NCI-H1417 treated with DMSO at 0.1 percent for 48 hours (cell line): ENCODE measurements at places on chromosomes 16 and 17.

DNA sequence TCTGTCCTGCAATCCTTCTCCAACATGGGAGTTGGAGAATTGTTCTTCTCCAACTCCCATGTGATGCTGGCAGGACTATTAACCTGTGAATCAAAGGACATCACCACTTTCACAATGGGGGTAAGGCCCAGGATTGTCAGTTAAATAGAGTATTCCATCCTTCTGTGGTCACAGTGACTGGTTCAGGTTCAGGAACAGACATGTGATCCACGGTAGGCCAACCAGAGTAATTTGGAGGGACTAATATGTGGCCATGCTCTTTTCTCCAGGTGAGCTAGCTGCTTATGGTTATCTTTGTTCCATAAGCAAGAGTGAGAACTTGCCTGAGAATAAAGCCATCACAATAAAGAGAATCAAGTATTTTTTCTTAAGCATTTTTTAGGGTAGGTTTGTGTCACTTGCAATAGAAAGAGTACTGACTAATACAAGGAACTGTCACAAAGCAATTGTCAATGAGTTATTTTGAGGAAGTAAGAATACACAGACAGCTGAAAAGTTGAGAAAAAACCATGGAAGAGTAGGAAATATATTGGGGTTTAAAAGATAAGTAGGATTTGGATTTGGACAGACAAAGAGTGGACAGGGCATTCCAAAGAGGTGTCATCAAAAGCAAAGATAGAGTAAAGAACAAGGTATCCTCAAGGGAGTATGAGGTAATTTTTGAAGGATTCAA is 63.4 kb downstream of the BRIP1 start:
- no peak for DNase-seq

- no peak for DNase-seq
Measured at GRCh38 chr17:28956112-28956511, 4.8 kb upstream of the PHF12 start.

DNA sequence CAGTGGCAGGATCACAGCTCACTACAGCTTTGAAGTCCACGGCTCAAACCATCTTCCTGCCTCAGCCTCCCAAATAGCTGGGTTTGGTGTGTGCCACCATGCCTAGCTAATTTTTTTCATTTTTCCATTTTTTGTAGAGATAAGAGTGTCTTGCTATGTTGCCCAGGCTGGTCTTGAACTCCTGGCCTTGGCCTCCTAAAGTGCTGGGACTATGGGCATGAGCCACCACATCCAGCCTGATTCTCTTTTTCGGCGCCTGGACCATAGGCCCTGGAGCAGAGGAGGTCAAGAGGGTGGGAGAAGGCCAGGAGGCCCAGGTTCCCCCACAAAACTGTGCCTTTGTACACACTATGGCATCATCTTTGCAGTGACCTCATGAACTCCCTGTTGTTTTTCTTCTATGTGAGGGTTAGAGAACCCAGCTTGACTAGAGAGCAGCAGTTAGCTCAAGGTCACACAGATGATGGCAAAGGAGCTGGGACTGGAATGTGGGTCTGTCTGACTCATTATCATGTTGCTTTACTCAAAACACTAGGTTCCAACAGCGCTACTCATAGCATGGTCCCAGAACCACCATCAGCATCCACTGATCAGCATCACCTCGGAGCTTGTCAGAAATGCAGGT is 16.3 kb downstream of the SCN4A start:
- DNase-seq = no peak

DNA sequence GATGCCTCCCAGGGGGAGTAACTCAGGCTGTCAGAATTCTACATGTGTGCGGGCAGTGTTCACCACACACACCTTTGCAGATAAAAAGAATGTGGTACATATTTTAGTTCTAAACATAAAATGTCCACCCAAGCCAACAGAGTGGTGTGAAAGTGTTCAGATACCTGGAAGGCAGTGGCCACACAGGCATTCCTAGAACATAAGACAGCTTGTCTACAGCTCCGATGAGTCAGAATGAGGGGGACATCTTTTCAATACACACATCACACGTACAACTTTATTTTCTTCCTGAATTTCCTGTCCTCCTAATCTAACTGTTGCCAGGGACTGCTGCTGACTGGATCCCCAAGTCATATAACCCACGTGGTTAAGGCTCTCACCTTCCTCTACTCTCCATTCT is 142.3 kb downstream of the ZFHX3 start:
- no peak for DNase-seq

DNA sequence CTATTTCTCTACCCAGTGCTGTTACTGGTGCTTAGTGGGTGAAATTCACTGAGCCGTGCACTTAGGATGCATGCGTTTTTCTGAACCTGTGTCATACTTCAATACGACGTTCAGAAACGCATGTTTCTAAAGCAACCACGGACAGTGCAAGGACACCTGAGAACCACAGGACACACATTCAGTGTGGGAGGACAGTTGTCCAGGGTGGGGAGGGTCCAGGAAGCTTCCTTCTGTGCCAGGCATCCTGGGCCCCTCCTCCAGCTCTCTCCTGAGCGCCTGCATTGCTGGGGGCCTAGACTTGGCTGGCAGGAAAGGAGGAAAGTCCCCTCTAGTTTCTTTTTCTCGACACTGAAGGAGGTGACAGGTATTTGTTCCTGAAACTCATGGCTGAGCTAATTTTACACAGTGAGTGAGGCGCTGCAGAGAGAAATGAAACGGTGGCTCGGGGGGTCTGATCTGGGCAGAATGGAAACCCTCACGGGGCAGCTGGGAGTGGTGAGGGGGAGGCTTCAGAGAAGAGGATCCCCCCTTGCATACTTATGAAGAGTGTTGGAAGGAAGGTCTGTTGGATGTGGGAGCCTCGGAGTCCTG is 89.9 kb downstream of the IRF8 start:
- no peak for DNase-seq

- no peak for DNase-seq
Measured at GRCh38 chr17:34581446-34582184, 2.2 kb downstream of the TMEM132E start.

DNA sequence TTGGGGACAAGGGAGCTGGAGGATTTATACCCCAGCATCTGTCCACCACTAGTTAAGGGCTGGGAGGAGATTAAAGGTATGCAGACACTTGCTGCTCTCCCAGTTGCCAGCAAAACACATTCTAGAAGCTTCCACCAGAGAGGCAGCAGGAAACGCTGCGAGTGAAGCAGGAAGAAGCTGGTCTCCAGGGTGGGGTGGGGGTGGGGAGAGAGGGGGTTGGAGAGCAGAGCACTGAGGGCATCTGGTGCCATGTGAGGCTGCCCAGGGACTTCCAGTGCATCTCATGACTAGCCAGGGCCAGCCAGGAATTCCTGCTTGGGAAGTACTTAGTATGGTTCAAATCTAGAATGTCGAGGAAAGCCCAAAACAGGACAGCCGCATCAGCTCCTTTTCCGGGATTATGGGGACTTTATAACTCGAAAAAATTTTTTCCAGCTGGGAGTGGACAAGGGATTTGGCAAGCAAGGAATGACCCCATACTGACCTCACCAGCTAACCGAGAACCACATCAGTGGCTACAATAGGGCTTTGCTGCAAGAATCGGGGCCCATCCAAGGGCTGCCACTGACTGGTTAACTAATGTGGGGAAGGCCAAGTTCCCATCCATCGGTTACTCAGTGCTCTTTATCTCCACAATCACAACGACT is 26.2 kb upstream of the AXIN2 start:
- no peak for DNase-seq

GRCh38 chr16:67246756-67247191 is 507 bp downstream of the FHOD1 start:
- DNase-seq = no peak

GRCh38 chr17:83200231-83200699 is 120.9 kb downstream of the METRNL start:
- no peak for DNase-seq

DNA sequence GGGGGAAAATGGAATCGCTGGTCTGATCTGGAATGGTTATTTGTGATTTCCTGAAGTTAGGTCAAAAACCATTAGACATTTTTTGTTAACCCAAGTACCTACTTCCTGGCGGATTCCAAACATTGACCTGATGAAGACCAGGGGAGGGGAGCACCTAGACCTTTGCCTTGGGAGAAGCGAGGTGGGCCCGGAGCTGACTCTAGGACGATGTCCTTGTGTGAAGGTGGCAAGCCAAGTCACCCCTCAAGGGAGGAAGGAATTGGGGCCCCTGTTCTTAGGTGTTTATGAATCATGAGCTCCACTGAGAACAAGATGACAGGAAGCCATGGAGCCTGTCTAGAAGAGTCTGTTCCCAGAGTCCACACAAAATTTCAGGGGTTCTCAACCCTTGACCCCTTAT is 204.9 kb upstream of the FOXF1 start:
- DNase-seq = no peak

- no peak for DNase-seq
Measured at GRCh38 chr17:29138971-29139691, 41.1 kb downstream of the MYO18A start.

- DNase-seq = no peak
Measured at GRCh38 chr17:3695723-3696411, at the start of gene P2RX5. Gene P2RX5, minus strand, starts transcription at chr17:3696155. Its CDS starts 150 bp downstream, at chr17:3696005.

DNA sequence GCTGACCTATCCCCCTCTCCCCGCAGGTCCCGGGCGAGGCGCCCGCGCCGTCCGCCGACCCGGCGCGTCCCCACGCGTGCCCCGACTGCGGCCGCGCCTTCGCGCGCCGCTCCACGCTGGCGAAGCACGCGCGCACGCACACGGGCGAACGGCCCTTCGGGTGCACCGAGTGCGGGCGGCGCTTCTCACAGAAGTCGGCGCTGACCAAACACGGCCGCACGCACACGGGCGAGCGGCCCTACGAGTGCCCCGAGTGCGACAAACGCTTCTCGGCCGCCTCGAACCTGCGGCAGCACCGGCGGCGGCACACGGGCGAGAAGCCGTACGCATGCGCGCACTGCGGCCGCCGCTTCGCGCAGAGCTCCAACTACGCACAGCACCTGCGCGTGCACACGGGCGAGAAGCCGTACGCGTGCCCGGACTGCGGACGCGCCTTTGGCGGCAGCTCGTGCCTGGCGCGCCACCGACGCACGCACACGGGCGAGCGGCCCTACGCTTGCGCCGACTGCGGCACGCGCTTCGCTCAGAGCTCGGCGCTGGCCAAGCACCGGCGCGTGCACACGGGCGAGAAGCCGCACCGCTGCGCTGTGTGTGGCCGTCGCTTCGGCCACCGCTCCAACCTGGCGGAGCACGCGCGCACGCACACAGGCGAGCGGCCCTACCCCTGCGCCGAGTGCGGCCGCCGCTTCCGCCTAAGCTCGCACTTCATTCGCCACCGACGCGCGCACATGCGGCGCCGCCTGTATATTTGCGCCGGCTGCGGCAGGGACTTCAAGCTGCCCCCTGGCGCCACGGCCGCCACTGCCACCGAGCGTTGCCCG is 10.3 kb downstream of the ZNF771 start:
- DNase-seq = peak; percentile 69

- DNase-seq = no peak
Measured at GRCh38 chr16:68332411-68333121, 21.7 kb downstream of the PRMT7 start.

DNA sequence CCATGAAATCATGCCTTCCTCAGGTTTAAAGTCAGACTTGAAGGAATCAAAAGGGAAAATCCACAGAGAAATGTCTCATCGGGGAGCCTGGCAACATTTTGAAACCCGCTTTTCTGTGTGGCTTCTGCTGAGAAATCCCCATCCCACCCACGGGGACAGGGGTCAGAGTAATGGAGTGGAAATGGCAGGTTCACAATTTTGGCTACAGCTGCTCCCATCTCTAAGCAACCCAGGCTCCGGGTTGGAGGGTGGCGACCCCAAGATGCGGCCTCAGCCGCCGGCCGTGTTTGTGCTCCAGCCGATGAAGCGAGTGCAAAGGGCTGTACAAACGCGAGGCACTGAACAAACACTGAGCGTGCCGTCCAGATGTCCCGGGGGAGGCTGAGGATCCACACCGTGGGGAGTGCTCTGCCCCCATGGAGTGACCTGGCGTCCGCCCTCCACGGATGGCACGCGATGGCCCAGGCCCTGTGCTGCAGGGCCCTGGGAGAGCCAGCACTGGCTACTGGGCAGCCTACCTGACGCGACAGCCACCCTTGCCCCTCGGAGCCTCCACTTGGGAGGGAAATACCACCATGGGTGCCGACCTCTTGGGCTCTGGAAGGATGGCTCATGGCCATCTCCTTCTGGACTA is 22.2 kb downstream of the SLC43A2 start:
- no peak for DNase-seq

DNA sequence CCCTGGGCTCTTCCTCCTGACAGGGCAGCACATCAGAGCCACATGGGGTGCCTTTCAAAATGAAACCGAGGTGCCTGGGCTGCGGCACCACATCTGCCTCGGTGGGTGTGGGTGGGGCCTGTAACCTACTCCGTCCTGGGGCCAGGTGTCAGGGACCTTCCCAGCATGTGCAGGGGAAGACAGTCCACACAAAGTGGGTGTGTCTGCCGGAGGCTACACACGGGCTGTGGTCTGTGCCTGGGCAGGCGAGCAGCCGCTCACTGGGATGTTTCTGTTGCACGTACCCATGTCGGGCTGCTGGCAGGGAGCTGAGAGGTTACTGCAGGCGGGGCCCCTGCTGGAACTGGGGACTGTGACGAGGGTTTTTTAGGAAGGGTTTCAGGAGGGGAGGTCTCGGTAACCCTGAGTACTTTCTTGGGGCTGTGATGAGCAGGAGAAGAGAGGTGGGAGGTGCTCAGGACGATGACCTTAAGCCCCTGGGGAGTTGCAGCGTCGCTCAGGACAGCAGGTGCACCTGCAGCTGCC is 351.2 kb downstream of the SEC14L1 start:
- no peak for DNase-seq

DNA sequence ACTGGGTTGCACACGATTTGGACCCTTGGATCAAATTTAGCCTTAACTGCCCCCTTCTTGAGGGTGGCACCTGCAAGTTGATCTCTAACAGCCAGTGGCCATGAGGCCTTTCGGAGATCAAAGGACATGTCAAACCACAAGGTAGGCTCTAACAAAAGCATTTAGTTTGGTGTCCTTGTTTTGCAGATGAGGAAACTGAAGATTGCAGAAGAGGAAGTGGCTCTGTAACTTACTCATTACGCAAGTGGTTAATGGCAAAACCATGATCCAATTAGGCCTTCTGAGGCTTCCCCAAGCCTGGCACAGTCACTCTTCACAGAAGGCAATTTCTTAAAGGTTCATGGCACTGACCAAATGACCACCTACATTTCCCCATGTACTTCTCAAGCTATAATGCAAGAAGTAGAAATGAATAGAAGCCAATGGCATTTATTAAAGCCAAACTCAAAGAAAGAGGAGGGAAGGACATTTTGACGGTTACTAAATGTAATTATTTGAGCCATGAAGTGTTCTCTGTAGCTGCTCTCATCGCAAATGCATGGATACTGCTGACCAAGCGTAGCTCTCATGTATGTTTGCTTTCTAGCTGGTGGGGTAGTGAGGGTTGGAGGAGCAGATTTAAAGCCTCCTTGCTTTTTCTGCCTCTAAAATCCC is 32.8 kb upstream of the ABCC12 start:
- DNase-seq = no peak

- no peak for DNase-seq
Measured at GRCh38 chr17:29251184-29251583, 4.5 kb downstream of the CRYBA1 start.

DNA sequence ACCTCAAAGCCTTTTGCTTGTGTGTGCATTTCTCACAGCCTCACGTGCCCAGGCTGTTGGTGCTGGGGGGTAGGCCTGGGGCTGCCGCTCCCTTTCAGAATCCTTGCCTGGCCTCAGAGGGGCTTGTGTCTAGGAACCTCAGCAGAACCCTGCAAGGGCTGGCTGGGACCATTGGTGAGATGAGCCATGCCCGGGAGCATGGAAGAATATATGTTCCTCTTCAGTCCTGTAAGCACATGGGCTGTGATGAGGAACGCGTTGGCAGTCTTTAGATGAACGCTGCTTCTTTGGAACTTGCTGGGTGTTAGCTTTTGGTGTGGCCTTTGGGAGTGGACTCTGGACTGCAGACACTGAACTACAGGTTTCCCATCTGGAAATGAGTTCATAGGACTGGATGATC is 32.0 kb upstream of the SLC5A10 start:
- no peak for DNase-seq
